Right cardiac atrium (tissue), 5 donors: ENCODE measurements at places on chromosomes 2 and 18. TPM values are rescaled to one million over a fixed set of nuclear protein-coding genes. Genes with fewer than 3 reads are reported as not detected.

DNA sequence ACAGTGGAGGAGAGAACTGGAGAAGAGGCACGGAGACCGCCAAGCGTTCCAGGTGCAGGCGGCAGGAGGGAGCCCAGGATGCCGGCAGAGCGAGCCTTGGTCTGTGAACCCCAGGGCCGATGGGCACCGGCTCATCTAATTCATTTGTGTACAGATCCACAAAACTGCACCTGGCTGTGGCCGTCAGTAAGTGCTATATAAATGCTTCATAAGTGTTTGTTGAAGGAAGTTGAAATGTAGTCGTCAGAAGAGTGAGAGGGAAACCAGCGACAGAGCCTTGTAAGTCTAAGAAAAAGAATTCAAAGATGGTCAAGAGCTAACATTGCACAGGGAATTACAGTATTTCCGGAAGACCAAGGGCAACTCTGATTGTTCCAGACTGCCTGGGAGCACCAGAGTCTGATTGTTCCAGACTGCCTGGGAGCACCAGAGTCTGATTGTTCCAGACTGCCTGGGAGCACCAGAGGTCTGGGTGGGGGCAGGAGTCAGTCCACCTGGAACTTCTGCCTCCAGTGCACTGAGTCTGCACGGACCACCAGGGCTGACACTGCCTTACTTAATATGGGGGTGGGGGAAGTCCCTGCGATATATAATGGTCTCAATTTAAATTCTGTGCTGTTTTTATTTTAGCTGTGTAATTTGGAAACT lies 112.3 kb downstream of the BCL2 start:
- no peak for DNase-seq

- no peak for DNase-seq
Measured at GRCh38 chr2:168564641-168565040, 108.6 kb downstream of the CERS6 start.

The BABAM2 gene
- 45.2 TPM for polyA plus RNA-seq

GRCh38 chr2:117851969-117852368 lies 37.5 kb downstream of the DDX18 start:
- no peak for DNase-seq

The KLHL14 gene
- 0.09 TPM for polyA plus RNA-seq

- DNase-seq: no peak
Measured at GRCh38 chr2:177037569-177037968, 175.0 kb upstream of the HNRNPA3 start.

DNA sequence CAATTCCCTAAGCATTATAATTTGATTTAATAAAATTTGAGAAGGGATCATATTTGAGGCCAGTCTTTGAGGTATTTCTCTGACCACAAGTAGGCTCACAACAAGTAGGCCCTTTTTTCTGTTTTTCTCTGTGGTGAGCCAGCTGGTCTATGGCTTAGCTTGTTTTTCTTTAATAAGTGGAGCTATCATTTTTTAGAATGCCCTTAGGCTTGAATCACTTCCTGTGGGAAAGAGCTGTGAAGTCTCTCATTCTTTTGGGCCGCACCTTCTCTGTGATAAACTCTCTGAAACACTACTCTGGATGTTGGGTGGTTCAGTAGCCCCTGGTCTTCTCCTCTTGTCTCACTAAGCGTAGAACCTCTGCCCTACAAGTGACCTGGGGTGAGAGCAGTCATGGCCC lies 235.9 kb downstream of the SUCLG1 start:
- no peak for DNase-seq

DNA sequence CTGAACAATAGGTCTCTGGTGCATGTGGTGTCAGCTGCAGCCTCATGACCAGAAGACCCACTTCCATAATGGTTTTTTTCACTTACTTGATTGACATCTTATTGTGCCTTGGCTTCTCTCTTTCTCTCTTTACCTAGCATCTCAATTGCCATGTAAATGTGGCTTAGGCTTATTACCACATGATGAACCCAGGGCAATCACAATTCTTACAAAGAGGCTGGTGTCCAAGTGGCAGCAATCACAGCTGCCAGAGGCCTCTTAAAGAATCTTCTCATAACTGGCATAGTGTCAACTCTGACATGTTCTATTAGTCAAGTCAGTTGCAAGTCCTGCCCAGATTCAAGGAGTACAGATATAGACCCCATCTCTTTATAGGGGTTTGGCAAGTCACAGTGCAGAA lies 1224.8 kb downstream of the SUCLG1 start:
- no peak for DNase-seq

DNA sequence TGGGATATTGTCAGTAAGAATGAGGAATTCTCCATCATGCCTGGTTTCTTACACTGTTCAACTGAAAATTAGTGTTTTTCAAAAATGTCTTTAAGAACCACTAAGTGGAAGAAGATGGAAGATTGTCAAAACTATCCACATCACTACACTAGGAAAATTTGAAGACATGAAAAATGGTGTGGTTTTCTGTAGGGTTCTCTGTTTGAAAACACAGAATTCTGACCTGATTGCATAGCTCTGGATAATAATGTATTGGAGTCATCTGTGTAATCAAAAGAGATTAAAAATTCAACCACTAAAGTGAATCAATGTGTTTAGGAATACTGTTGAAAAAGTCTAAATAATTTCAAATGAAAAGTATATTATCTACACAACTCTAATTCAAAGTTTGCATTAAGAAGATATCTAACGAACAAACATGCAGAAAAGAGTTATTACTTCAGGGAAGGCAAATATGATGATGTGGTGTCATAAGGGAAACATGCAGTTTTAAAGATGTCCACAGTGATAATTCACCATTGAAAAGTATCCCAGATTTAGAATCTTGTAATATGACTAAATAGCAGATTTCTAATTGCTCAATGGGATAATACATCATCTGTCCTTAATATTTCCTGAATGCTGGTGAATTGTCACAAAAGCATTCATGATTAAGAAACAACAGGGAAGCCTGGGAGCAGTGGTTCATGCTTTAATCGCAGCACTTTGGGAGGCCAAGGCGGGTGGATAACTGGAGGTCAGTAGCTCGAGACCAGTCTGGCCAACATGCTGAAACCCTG lies 116.9 kb downstream of the ERBB4 start:
- DNase-seq: no peak

DNA sequence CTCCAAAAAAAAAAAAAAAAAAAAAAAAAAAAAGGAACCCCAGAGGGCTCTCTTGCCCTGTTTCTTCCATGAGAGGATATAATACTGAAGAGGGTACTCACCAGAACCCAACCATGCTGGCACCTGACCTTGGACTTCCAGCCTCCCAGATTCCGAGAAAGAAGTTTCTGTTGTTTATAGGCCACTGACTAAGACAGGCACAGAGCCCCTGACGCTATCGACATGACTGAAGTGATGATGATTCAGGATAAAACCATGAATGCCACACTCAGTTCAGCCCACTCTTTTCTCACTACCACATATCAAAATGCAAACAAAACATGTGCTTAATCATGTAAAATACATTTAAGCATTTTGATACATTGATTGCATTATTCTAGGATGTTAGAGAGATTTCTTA lies 66.1 kb upstream of the CDCA7 start:
- DNase-seq: no peak

DNA sequence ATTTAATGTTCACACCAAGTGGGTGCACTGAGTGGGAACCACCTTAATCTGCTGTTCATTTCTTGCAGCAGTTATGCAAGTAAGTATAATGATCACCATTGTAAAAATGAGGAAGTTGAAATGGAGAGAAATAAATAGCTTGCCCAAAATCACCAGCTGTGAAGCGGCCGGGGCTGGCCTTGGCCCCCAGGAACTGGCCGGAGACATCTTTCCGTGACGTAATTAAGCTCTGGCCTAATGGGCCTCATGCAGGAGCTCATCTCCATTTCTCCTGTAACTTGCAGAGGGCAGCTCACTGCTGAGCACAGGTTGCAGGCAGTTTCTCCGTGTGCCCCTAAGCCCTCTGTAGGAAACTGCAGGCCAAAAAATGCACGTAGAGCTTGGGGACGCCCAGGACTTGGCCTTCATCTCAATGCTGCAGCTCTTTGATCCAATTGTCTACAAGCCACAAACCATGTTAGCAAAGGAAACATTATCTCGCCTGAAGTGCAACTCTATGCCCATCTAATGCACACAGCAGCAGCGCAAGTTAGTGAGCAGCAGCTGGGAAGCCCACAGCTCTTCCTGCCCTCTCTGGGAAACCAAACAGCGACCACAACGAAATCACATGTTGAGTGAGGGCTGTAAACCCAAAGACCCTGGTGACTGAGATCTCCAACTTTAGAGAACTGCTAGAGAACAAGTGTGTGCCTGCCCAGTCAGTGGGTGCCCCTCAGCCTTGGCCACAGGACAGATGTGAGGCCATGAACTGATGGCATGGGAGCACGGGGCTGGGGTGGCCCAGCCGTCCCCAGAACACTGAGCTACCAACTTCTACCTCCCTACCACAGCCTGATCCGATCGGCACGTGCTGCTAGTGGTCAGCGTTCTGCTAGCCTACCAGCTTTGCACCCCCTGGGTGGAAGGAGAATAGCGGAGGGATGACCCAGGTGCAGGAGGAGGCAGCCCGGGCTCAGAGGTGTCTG lies 28.8 kb downstream of the APCDD1 start:
- peak; percentile 77 for DNase-seq

The UGT1A8 gene
- not detected for polyA plus RNA-seq

- no peak for DNase-seq
Measured at GRCh38 chr2:138059487-138060300, 95.4 kb downstream of the HNMT start.

GRCh38 chr2:134718817-134719814 lies at the start of gene TMEM163:
TMEM163 (minus strand) TSS chr2:134719000.
- no peak for DNase-seq

GRCh38 chr2:191758518-191759507 lies 80.9 kb downstream of the NABP1 start:
- peak; percentile 61 for DNase-seq

The ALLC gene
- 0.38 TPM for polyA plus RNA-seq

- no peak for DNase-seq
Measured at GRCh38 chr2:182132605-182133004, 147.0 kb downstream of the PPP1R1C start.

- peak; percentile 82 for DNase-seq
Measured at GRCh38 chr2:26144953-26145680, 27.8 kb upstream of the GAREM2 start.

DNA sequence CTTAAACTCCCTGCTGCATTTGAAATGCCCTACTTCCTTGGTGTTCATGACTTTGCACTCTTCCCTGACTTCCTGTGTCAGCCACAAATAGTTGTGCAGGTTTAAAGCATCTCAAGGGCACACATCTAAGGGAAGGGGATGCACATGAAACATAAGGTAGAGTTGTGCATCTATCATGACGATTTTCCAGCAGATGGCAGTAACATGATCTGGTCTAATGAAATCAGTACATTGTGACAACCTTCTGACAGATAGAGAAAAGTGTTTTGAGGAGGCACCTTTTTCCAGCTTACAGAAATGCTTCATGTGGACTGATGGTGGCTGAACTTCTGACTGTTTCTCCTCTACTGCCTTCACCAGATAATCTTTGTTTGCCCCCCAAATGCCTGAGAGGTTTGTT lies 238.9 kb downstream of the XIRP2 start:
- no peak for DNase-seq

GRCh38 chr18:57627488-57627887 lies 5.9 kb upstream of the NARS1 start:
- DNase-seq: no peak

The GRHL1 gene
- polyA plus RNA-seq: 0.81 TPM

DNA sequence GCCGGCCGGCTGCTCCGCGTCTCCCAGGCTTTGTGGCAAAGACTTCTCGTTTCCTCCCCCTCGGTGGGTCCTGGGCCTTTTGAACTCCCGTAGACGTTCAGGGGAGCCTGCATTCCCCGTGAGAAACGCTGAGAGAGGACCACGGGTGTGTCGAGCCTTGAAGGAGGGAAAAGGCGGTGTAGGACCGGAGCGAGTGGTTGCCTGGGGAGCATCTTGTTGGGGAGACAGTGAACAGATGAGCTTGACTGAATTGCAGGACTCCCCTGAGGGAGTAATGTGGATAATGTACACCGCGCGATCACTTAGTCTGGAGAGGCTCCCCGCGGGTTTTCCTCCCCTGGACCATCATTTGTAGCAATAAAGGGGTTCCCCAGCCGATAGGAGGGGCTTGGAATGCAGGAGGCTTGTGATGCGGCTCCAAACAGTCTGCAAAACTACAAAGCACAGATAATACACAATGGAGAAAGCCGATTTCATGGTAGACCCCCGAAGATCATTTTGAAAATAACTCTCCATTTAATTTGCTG lies 769 bp downstream of the ALMS1 start:
- DNase-seq: peak; percentile 50

The IRS1 gene
- 6.2 TPM for polyA plus RNA-seq

DNA sequence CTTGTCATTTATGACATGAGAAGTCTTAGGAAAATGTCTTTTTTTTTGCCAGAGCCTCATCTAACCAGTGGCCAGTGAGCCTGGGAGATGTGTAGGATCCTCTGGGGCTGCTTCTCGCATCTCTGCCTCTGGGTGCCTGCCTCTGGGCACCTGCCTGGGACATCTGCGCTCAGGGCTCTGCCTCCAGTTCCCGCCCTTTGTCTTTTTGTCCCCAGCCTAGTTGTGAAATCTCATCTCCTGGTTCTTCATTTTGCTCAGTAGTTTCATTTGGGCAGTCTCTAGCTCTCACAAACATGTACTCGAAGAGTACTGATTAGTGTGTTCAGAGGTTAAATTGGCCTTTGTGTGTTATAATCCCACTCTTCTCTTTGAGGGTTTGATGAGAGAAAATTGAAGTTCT lies 92.0 kb downstream of the LTBP1 start:
- no peak for DNase-seq

GRCh38 chr2:96773922-96774321 lies 13.2 kb downstream of the CNNM4 start:
- no peak for DNase-seq

- DNase-seq: no peak
Measured at GRCh38 chr18:52484977-52485376, 145.0 kb downstream of the DCC start.

The DCAF17 gene
- 2.9 TPM for polyA plus RNA-seq

- no peak for DNase-seq
Measured at GRCh38 chr2:22486343-22486742, 898.6 kb upstream of the KLHL29 start.

- DNase-seq: peak; percentile 36
Measured at GRCh38 chr2:236938126-236938525, 147.6 kb upstream of the COPS8 start.

GRCh38 chr2:40554665-40555294 lies 102.9 kb upstream of the SLC8A1 start:
- peak; percentile 59 for DNase-seq

The CCDC74A gene
- polyA plus RNA-seq: 1.5 TPM

DNA sequence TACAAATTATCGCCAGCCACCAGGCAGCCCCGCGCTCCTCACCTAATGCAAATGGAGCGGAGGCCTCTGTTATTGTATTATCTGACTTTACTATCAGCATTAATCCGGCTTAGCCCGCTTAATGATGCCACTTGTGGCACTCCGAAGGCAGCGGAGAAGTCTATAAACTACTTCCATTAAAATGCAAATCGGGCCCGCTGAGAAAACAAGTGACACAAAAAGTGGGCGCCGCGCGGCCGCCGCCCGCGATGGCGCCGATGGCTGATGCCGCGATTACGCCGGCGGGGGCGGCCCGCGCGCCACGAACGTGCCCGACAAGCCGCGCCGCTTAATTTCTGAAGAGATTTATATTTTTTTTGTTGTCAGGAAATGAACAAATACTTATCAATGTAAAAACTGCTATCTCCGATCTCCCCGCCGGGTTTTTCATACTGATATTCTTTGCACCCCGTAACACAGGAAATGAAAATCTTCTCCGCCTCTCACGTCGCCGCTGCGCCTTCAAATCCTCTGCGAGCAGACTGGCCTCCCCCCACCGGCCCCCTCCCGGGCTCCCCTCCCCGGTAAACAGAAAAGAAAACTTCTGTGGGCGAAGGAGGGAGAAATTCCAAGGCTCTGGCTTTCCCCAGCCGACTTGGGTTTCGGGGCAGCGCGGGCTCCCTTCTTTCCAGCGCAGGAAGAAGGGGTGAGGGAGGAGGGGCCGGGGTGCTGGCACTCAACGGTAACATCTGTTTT lies 221.8 kb downstream of the INSIG2 start:
- DNase-seq: peak; percentile 39

GRCh38 chr2:122070241-122070731 lies 314.8 kb downstream of the TSN start:
- no peak for DNase-seq
